ENCODE measurements at places on chromosomes 7 and 10. TPM values are rescaled to one million over a fixed set of nuclear protein-coding genes. Genes with fewer than 3 reads are reported as not detected.

The P4HA1 gene
- 79.8 TPM for polyA plus RNA-seq

The PRKCQ gene
- polyA plus RNA-seq: 14.6 TPM

The PHYHIPL gene
- polyA plus RNA-seq: 14.7 TPM

The HKDC1 gene
- 15.8 TPM for polyA plus RNA-seq

The WNT2 gene
- 0.77 TPM for polyA plus RNA-seq

The FFAR4 gene
- not detected for polyA plus RNA-seq

The FKBP6 gene
- 0.28 TPM for polyA plus RNA-seq

The CCDC172 gene
- not detected for polyA plus RNA-seq

The ADARB2 gene
- 0.62 TPM for polyA plus RNA-seq

The RTKN2 gene
- 12.3 TPM for polyA plus RNA-seq

- peak; percentile 82 for DNase-seq
These were observed 28.9 kb upstream of the BMPR1A start for GRCh38 chr10:86727470-86727869.

- DNase-seq: no peak
These were observed 76.0 kb downstream of the LRMDA start for GRCh38 chr10:75507469-75507868.

DNA sequence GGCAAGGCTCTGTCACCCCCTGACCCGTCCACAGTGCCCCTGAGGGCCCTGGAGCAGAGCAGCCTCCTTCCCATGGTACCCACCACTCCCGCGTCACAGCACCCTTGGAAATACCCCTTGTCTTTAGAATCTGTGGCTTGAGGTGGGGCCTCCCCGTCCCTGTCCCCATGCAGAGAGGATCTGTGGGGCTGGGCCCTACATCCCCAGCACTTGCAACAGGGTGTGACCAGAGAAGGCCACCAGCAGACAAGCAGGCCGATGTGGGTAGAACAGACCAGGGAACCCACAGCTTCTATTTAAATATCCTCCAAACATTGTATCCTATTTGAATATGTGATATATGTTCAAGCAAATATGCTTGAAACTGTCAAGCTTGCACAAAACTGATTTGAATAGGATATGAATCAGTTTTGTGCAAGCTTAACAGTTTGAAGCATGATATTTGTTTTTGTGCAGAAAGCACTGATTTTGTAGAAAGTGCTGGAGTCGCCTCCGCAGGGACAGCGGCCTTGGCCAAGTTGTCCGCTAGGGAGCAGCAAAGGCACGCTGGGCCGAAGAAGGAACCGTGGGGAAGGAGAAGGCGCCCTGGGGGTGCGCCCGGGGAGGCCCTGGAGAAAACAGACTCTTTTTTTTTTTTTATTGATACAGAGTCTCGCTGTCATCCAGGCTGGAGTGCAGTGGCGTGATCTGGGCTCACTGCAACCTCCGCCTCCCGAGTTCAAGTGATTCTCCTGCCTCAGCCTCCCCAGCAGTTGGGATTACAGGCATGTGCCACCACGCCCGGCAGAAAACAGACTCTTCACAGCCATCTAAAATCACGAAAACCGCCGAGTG is 2.2 kb downstream of the CFAP46 start:
- no peak for DNase-seq

GRCh38 chr7:20197125-20197748 is 19.9 kb downstream of the MACC1 start:
- DNase-seq: no peak

GRCh38 chr10:8473205-8473604 is 418.7 kb downstream of the GATA3 start:
- DNase-seq: no peak

- DNase-seq: no peak
These were observed 49.3 kb upstream of the CYP2C9 start for GRCh38 chr10:94889123-94889522.

DNA sequence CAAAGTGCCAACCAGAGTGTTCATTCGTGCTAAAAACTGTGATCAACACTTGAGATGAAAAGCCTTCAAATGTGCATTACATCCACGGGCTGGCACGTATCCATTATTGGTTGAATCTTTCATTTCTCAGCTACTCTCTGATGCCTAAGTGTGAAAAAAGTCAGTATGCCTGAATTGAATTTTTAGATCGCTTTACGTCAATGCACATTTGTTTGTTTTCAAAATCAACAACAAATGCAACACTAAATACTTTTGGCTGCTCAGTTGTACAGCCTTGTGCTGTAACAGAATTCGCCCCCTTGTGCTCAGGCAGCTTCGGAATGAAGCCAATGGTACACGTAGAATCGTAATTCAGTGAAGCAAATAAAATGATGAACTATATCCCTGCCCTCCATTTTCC is 446.5 kb upstream of the NRP1 start:
- DNase-seq: no peak

- no peak for DNase-seq
These were observed 4.9 kb downstream of the COL17A1 start for GRCh38 chr10:104080762-104081161.

GRCh38 chr7:47816647-47817046 is 131.6 kb downstream of the PKD1L1 start:
- DNase-seq: no peak

- no peak for DNase-seq
These were observed 808 bp downstream of the C10orf71 start for GRCh38 chr10:49299816-49300139.

DNA sequence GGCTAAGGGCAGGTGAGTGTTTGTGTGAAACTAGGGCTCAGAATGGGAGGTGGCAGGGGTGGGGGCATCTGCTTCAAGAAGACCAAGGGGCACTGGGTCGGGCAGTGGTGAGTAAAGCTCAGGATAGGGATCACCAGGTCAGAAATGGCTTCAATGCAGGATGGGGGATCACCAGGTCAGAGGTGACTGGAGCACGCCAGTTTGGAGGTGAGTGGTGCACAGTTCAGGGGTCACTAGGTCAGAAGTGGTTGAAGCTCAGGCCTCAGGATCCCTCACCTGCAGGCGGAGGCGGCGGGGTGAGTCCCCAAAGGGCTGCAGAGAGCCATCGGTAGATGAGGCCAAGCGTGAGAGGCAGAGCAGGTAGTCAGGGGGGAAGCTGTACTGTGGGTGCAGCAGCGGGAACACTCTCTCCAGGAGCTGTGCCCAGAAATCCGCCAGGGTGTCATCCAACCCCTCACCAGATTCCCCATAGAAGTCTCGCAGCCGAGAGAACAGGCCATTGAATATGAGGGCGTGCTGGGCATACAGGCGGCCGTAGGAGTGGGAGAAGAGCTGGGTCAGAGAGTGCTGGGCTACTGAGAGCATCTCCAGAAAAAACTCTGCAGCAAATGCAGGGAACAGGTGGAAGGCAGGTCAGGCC is 1.8 kb downstream of the GPC2 start:
- DNase-seq: no peak

DNA sequence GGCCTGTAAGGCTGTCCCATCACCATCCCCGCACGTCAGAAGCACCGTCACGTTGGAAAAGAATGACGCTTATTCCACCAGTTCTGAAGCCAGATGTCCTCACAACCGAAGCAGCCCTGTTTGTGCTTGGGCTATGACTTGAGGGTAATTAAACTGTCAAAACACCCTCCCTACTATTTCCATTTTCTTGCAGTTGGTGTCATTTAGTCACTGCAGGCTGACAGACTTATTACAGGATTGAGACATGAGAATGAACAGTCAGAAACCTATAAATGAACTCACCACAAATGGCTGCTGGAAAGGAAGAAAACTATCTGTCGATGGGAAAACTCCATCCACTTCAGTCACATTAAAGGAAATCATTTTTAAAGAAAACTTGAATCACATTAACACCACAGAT is 85.3 kb downstream of the VOPP1 start:
- peak; percentile 14 for DNase-seq

DNA sequence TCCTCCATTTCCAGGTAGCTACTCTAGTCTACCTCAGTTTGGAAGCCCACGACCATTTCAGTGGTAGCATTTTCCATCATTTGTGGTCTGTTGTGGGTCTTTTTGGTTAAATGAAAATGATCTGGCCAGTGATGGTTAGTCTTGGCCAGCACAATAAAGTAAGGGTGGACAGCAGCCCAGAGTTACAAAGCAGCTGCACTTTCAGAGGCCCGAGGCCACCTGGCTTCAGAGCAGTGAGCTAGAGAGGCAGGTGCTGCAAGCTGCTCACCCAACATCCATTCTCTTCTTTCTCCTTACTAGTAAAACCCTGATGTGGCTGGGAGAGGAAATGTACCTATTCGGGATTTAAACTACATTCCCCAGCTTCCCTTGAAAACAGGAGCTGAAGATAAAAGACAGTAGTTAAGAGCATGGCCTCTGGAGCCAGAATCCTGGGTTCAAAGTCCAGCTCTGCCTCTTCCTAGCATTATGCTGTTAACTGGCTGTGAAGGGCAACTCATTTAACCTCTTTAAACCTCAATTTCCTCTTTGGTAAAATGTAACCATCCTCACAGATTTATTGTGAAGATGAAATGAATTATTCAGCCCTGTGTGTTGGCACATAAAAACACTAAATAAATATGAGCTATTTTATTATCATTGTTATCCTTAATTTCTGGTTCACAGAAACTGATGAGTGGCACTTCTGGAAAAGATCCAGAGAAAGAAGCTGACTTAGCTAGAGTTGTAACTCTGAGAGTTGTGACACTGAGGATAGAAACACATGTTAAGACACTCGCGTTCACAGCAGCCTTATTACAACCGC is 517.4 kb downstream of the PARD3 start:
- DNase-seq: no peak

DNA sequence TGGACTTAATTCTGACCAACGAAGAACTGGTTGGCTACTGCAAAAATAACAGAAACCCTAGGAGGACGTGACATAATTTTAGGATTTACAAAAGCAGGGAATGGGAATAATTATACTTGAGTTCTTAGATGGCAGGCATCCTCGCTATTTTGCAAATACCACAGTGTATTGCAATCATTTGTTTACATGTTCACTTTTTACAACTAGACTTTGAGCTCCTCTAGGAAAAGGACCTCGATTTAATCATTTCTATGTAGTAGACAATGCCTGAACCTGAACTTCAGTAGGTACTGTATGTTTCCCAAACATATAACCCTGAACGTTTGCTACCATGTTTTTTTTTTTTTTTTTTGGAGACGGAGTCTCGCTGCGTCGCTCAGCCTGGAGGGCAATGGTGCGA is 137.7 kb downstream of the CNOT4 start:
- no peak for DNase-seq

DNA sequence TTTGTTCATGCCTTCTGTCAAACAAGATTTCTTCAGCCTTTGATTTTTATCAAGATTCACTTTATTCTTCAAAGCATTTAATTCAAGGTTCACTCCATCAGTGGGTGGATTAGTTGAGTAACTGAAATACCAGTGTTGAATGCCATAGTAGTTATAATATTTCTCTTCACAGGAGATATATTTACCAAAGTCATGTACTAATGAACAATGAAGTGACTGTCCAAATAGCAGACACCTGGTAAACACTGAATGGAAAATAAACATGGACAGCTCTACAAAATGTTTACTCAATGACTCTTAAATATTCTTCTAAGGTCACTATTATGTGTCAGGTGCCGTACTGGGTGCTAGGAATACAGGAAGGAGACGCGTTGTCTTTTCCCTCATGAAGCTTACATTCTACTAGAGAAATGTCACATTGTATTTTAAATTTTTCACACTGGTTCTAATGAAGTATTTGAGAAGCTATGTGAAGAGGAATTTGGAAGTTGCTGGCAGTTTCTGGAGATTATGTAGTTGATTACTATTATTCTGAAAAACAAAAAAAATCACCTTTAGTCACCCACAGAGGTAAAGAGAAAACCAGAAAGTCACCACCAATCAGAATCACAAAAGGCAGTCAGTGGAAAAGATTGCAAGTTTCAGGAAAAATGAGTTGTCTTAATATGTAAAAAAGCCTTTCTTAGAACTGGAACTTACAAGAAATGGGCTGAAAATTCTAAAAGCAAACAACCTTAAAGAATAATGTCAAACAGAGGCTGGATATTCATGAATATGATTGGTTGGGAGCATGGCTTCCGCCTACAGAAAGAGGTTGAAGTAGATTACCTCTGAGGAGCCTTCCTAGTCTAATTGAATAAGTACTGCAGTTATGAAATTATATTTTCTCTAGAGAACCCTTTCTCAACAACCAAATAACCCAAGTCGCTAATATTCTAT is 84.5 kb downstream of the RTKN2 start:
- no peak for DNase-seq

- no peak for DNase-seq
These were observed 158.6 kb upstream of the TCF7L2 start for GRCh38 chr10:112791447-112791846.

DNA sequence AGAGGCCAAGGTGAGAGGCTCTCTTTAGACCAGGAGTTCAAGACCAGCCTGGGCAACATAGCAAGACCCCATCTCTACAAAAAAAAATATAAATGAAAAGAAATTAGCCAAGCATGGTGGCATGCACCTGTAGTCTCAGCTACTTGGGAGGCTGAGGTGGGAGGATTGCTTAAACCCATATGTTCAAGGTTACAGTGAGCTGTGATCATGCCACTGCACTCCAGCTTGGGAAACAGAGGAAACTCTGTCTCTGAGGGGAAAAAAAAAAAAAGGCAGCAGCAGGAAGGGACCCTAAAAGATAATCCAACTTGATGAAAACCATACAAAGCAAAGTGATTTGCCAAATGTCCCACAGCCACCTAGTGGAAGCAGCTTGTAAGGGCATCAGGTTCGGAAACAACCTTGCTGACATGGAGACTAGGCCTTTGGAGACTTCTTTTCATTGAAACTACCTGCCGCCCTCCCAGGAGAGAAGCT is 15.6 kb upstream of the PBLD start:
- no peak for DNase-seq

- no peak for DNase-seq
These were observed 1.4 kb downstream of the KCNH2 start for GRCh38 chr7:150976529-150977381.

DNA sequence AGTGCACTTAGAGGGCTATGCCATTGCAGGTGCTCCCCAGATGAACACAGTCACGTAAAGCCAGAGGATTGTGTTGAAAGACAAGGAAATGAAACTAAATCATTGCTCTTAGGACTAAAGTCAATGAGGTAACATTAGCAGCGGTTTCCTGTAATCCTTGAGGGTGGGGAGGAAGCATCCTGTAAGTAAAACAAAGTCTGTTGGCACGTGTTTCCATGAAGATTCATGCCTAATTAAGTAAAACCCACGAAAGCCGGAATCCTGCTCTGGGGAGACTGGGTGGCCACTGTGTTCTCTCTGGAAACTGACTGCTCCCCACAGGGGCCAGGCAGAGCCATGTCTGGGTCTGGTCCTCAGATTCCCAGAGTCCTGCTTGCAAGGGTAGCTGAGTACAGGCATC is 18.3 kb downstream of the STEAP1B start:
- peak; percentile 24 for DNase-seq

DNA sequence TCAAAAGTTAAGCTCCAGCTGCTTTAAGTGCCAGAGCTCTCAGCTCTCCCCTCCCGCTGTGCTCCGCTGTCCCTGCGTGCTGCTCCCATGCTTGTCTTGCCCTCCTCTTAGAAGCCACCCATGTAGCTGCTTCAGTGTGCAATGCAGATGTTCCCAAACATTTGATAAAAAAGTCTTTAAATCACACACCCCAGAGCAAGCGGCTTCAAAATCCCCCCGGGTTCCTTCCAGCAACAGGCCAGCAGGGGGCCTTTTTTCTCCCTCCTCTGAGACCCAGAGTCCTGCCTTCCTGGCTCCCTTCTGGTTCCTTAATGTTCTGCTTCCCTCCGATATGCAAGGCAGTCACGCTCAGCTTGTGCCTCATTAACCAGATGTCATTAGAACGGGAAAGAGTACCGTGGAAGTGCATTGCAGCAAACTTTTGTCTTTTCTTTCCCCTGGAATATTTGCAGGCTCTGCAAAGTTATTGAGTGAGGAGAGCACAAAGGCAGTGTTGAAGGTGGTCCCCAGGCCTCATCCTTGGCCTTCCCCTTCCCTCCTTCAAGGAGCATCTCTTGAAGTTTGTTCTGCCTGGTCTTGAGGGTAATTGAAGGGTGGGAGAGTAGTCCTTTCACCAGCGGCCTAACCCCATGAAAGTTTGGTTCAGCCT is 25.5 kb downstream of the LDB3 start:
- DNase-seq: peak; percentile 77

- no peak for DNase-seq
These were observed 290.2 kb upstream of the SP4 start for GRCh38 chr7:21137640-21138039.

All from renal pelvis (tissue), 12 donors.